SJSA1 (cell line): ENCODE measurements at places on chromosomes 7 and 10. TPM values are rescaled to one million over a fixed set of nuclear protein-coding genes. Genes with fewer than 3 reads are reported as not detected.

RSPH10B gene
- not detected in 2 replicates for total RNA-seq

CPN1 gene
- total RNA-seq: not detected in 2 replicates

GRCh38 chr10:43261578-43262396 lies 5.1 kb downstream of the RASGEF1A start:
- peak; percentile 41 for DNase-seq
- no peak overlapping the region for H3K27ac ChIP-seq
- peaks cover 23% of the 10 kb centered on the region for H3K27me3 ChIP-seq
- no peak overlapping the region for H3K4me3 ChIP-seq

FKBP6 gene
- not detected in 2 replicates for total RNA-seq

DNA sequence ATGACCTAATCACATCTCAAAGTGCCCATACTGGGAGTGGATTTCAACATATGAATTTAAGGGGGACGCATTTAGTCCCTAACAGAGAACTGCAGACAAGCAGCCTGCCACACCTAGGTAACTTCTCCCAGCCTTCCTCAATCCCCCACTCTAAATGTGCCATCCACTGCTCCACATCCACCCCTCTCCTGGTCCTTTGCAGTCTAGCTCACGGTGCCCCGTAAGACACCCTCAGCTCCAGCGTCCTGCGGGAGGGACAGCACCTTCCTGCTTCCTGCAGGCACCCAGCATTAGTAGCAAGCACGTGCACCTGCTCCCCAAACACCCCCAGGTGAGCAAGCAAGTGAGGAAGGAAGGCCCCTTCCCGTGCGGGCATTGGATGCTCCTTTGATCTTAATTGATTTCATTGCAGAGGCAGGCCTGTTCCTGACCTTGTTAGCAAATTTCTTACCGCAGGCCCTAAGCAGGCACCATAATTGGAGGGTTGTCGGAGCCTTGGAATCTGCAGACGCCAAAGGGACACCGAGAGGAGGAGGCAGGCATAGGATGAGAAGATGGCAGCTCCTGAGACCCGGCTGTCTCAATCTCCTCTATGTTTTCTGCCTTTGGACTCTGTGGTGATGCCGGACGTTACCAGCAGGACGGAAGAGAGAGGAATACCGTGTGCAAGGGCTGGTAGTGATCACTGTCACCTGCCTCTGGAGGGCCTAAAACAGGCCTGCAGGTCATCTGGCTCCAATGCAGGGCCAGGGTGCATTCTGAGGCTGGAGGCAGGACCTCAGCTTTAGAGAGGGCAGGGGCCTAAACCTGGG lies 75.8 kb upstream of the CHST15 start:
- H3K36me3 ChIP-seq: no peaks in the 10 kb centered on the region
- no peak overlapping the region for H3K27ac ChIP-seq

LRIT1 gene
- total RNA-seq: not detected in 2 replicates

DNA sequence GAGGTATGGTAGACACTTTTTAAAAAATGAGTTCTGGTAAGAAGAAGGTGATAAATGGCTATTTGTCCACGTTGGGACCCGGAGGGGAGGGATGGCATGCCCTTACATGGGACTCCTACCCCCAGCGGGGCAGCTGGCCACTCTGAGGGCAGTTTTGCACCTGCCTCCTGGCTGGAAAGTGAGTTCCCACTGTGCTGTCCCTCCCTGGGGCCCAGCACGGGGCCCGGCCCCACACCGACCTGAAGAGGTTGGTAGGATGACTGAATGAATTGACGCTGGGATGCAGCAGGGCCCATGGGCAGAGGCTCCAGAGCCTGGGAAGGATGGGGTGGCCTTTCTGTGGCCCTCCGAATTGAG lies 601 bp upstream of the AEBP1 start:
- H3K36me3 ChIP-seq: no peaks in the 10 kb centered on the region
- no peak for DNase-seq
- H3K4me3 ChIP-seq: no peak overlapping the region
- peaks cover 19% of the 10 kb centered on the region for H3K4me1 ChIP-seq

GRCh38 chr10:57905010-57905409 lies 362.7 kb downstream of the IPMK start:
- no peaks in the 10 kb centered on the region for H3K27me3 ChIP-seq
- DNase-seq: no peak
- H3K4me3 ChIP-seq: no peak overlapping the region
- no peak overlapping the region for H3K27ac ChIP-seq

DLD gene
- total RNA-seq: 113 and 119 TPM in 2 replicates

LFNG gene
- 0.97 and 2.4 TPM in 2 replicates for total RNA-seq
